ENCODE measurements at places on chromosomes 16 and 17.

DNA sequence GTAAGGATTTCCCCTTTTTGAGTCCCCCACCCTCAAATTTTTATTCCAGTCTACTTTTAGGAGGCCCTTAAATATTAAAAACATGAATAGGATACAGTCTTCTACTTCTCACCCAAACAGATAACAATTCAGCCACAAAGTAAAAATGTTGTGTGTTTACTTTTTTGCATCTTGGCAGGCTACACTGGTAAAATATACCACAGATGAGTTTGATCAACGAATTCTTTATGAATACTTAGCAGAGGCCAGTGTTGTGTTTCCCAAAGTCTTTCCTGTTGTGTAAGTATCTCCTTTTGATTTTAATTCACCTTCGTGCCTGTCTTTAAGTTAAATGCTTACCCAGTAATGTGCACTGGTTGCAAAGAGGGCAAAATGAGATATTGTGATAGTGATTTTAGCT is 34.4 kb upstream of the RAB11FIP4 start:
- no peak for DNase-seq

GRCh38 chr16:73887911-73888310 is 408.7 kb upstream of the PSMD7 start:
- DNase-seq, result no peak

- DNase-seq, result no peak
Observed at GRCh38 chr17:18951941-18952842, at the start of gene SLC5A10. Gene SLC5A10 (plus strand): TSS chr17:18952165. CDS start chr17:18952206, 41 bp downstream.

- peak; percentile 72 for DNase-seq
Observed at GRCh38 chr16:46632778-46633733, 11.9 kb upstream of the SHCBP1 start.

DNA sequence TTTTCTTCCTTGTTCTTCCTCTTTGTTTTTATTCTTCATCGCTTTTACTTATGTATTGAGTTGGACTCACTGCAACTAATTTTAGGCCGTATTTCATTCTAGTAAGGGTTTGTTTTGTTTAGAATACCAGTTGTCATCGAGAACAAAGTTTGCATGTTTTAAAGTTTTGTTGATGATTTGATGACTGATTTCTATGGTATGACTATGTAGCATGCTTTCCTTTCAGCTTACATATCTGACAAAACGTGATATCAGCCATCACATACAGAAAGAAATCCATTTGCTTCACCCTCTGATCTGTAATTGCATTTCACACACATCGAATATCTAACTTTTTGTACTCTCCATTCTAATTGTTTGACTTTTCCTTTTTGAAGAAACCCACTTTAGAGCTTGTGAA is 4.0 kb downstream of the PRKCA start:
- no peak for DNase-seq

GRCh38 chr17:74671031-74671771 is 41.5 kb downstream of the CD300LF start:
- DNase-seq, result peak; percentile 30

DNA sequence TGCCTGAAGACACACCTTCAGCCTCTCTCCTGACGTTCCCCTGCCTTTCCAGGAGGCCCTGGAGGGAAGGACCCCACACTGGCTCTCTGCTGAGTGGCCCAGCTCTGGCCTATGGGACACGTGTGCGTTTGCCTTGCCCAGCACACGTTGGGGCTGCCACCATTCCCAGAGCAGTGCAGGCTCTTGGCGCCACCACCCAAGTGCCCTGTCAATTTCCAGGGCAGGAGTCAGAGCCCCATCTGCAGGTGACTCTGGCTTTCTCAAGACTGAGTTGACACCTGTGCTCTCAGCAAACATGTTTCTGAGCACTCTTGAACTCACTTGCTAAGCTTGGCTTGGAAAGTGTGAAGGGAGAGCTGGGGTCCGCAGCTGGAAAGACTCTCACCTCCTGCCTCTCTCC is 4.7 kb upstream of the IRF8 start:
- no peak for DNase-seq

GRCh38 chr17:60804831-60805230 is 127.2 kb downstream of the BCAS3 start:
- DNase-seq, result no peak

DNA sequence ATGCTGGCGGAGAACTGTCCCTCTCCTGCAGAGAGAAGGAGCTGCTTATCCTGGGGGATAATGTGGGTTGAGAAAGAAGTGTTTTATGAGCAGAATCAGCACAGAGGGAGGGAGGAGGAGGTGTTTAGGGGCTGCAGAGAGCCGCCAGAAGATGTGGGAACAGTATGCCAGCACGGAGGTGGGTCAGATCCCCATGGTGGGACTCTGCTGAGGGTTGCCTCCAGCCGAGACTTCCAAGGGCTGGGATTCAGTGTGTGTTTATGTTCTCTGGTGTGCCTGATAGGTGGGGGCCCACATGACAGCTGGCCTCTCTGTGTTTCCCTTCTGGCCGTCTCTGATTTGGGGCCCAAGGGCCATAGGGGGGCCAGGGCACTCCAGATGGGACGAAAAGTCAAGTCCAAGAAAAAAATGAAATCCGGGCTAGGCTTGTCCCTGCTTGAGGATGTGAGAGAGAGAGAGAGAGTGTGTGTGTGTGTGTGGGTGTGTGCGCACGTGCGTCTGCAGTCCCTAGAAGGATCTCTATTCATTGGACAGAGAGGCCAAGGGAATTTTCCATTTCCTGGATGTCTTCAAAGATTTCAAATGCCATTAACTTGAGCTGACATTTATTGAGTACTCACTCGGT is 21.6 kb downstream of the PRKCB start:
- no peak for DNase-seq

DNA sequence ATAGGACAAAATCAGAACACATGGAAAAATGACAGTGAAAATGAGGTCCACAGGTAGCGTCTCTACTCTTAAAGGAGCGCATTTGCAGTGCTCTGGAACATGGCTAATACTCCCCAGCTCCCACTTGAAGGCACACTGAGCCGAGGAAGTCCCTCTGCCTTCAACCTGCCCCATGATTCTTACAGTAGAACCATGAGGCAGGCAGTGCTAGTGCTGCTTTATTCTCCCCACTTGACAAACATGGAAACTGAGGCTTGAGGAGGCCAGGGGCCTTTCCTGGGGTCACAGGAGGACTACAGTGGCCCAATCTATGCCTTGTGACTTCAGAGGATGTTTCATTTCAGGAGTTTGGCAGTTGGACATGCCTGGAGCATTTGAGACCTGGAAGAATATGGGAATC is 244.1 kb upstream of the MAF start:
- no peak for DNase-seq

- DNase-seq, result no peak
Observed at GRCh38 chr17:80732268-80732667, 187.6 kb downstream of the RPTOR start.

DNA sequence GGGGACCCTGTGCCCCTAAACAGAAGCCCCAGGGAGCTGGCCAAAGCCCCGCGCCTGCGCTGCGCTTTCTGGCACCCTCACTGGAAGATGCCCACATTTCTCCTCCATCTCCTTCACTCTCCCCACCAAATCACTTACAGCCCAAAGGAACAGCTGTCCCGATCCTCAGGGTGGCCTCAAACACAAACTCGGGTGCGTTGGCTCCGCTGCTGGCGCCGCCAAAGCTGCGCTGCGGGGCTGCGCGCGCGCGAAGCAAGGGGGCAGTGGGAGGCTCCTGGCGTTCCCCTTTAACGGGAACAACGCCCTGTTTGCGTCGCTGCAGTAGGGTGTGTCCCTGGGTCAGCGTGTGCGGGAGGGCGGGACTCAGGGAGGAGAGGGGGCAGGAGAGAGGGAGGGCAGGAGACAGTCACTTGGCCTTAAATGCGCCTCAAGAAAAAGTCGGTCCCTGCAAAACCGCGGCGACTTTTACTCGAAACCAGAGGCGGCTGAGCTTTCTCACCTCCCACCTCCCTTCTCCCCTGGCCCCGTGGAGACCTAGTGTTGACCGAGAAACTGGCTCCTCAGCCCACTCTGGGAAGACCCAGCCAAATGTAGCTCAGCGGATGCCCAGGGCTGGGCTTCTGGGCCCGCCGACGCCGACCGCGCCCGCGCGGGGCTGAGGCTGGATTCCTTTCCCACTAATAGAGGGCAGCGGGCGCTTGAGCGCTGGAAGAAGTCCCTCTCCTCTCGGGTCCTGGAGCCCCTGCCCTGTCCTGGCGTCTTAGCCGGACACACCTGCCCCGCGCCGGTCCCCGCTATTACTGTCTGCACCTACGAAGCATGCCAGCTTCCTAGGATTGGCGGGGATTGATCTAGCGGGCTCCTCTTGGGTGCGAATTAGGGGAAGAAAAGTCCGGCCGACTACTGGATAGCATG is 2.6 kb downstream of the PMP22 start:
- DNase-seq, result peak; percentile 68

DNA sequence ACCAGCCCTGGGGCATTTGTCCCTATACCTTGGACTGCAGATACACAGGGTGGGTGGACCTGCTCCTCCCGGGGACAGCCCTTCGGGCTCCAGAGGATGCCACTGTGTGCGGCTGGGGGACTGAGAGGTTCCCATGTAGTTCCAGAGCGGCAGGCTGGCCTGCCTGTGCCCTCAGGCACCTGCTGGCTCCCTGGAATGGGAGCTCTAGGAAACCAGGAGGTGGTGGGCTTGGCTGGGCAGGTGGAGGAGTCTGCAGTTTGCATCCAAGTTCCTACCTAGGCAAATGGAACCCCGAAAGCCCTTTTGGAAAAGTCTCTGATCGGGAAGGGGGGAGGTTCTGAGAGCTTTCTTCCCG is 982 bp downstream of the DBNDD1 start:
- DNase-seq, result no peak

GRCh38 chr16:85798901-85799496 is 345 bp downstream of the EMC8 start:
- no peak for DNase-seq

DNA sequence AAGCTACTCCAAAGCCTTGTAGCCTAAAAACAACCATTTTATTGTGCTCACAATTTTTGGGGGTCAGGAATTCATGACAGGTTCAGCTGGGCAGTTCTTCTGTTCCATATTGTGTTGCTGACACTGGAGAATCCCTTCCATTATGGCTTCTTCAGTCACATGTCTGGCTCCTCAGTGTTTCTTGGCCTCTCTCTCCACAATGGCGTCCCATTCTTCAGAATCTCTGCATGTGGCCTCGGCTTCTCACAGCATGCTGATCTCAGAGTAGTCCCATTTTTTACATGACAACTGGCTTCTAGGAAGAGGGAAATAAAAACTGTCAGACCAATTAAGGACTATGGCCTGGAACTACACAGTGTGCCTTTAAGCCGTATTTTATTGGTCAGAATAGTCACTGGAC is 49.7 kb downstream of the NF1 start:
- no peak for DNase-seq

DNA sequence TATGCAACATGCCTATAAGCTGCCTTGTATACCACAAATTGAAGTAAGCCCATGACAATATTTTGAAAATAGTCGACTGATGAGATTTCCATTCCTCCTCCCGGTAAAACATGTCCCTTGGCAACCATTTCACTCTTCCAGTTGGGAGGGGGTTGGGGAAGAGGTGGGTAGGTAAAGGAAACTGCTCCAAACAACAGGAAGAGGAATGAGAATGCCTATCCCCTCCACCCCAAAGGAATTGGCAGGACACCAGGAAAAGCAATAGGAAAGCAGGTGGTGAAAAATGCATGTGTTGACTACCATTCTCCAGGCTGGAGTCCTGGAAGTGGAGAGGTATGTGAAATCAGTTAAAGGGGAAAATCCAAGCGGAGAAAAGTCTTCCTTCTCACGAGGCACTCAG is 455.9 kb upstream of the PSMD7 start:
- no peak for DNase-seq
